ENCODE measurements at places on chromosomes 16 and 17.

DNA sequence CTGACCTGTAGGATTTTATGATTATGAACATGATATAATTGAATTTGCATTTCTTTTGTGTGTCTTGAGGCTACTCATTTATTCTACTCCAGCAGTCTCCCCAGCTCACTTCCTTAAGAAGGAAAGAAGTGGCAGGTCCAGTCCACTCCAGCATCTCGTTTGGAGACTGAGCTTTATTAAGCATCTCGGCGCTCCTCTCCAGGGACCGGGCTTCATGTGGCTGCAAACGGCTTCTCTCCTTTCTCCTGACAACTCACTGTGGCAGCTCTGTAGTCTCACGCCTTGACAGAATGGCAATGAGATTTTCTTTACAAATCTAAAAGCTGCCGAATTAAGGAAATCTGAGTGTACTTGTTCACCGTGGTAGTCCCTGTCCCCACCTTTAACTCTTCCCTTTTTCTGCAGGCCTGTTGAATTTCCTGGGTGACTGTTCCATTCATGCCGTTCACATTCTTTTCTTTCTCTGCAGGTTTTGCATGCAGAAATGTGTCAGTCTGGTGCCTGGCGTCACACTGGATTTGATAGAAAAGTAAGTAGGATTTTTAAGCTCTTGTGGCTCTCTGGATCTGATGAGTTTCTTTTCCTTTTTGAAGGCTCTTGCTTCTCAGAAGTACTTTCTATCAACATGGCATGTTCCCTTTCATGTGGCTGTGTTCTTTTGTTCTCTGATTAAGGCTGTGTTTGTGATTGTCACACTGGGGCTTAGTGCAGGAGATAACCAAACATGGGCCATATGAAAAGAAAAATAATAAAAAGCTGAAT, 200.5 kb upstream of the CHMP6 start:
- no peak for DNase-seq

DNA sequence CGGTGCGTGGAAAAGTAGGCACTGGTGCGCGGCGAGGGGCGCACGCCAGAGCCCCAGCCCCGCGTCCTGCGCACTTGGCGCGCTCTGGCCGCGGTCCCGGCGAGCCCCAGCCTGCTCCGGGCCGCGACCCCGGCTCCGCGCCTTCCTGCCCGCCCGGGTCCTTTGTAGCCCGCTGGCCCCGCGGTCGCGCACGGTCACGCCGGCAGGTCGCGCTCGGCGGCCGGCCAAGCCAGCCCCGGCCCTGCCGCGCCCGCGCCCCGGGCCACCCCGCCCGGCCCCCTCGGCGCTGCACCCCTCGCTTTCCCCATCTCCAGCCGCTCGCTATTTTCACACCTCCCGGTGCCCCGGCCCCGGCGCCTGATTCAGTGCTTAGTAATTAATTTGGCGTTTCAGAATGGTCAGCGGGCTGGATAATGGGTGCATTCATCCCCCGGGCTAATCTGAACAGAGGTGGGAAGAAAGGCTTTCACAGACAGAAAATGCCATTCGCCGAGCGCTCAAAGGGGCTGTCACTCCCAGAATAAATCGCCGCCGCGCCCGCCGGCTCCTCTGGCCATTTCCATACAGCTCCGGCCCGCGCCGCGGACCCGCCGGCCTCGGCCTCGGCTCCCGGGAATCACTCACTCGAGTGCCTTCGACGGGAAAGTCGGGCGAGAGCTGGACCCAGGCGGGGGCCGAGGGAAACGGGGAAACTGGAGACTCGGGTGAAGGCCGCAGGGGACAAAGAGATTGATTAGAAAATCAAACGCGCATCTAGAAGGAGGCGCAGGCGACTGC, 17.8 kb upstream of the NTN1 start:
- DNase-seq: no peak

- no peak for DNase-seq
These were observed 483.1 kb upstream of the ERCC4 start for GRCh38 chr16:13436641-13437412.

DNA sequence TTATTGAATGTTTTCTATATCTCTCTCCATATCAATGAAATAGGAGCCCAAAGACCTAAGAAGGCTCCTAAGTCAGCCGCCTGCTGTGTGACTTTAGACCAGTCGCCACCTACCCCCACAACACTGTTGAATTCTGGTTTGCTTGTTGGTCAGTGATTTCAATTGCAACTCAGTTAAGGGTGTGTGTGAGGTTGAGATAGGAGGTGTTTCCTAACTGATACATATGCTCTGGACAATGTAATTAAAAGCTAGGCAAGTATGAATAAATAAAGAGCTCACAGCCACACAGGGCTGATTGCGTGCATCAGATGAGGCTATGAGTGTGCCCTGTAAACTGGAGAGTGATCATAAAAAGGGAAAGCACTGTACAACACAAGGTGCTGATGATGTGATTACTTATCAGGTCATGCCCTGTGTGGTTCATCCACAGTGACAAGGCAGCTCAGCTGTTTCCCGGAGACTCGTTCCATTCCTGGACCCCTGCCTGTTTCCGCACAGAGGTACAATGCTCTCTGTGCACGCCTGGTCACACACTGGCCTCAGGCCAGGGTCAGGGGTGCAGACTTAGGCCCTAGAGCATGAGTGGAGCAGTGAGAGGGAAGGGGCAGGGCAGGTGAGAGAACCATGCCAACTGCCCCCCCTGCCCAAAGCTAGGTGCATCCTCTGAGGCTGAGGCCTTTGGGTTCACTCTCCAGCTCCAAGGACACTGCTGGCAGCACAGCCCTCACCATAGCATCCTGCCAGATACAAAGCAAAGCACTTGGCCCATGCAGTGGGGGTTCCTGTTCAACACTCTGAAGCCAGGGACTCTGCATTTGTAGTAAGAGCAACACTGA, 3.3 kb upstream of the KRT35 start:
- no peak for DNase-seq

GRCh38 chr17:46874906-46875305, 23.5 kb downstream of the WNT9B start:
- no peak for DNase-seq

DNA sequence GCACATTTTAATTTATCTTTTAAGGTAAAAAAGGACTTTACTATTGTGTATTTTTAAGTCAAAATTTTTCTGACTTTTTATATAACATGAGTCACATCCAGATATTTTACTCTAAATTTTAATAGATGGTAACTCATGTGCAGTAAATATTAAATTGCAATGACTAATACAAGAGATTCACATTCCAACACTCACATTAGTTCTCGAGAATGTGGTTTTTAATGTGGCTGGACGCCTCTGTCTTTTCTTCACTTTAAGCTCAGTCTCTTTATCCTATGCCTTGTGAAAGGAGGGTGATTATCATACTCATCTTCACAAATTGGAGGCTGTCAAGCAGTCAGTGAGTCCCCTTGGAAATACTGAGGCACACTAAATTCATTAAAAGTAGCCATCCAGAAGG, 315.6 kb downstream of the HS3ST3B1 start:
- no peak for DNase-seq

DNA sequence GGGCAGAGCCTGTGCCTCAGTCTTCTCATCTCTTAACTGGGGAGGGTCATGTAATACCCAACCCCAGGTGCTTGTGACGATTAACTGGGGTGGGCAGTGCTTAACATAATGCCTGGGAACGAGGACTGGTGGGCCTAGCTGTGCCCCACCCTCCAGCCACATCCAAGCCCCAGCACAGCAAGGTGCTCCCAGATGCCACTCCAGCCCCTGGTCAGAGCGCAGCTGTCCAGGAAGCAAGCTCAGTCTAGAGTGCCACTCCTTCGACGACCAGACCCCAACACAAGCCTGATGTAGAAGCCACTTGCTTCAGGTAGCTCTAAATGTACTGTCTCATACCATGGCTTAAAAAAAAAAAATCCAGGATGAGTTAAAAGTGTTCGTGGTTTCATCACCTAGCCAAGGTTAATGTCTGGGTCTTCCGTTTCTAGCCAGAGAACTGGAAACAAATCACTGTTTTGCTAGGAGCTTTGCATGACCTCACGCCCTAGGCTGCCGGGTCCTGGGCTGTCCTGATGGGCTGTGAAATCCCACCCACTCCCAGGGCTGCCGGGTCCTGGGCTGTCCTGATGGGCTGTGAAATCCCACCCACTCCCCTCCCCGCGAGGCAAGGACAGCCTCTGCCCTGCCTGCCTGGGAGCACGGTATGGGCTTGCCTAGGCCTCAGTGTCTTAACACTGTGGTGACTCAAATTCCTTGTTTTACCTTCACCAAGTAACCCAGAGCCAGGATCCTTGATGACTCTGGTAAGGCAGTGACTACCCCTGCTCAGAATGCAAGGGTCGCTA, 7.7 kb downstream of the MIEF2 start:
- DNase-seq: no peak

- DNase-seq: no peak
These were observed 18.2 kb downstream of the CASC3 start for GRCh38 chr17:40158438-40159013.

DNA sequence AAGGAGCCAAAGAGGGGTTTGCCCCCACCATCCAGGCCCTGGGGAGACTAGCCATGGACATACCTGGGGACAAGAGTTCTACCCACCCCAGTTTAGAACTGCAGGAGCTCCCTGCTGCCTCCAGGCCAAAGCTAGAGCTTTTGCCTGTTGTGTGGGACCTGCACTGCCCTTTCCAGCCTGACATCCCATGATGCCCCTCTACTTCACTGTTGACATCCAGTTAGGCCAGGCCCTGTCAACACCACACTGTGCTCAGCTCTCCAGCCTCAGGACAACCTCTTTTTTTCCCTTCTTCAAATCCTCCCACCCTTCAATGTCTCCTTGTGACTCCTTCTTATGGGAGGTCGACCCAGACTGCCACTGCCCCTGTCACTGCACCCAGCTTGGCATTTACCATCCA, 19.8 kb upstream of the CBFB start:
- no peak for DNase-seq

DNA sequence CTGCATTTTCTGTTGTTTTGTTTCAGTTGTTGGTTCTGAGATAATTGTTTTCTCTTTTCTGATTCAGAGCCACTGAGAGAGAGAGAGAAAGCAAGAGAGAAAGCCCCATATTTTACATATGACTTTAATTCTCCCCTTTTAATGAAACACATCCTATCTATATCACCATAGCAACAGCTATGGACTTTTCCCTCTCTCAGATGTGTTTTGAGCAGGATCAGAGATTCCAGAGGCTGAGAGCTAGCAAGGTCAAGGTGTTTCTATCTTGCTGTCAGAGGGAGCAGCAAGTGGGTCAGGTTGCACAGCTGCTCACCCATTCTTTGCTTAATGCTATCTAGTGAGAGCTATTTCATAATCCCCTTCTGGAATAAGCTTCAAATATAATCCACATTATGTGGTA, 415.9 kb downstream of the CA10 start:
- no peak for DNase-seq

GRCh38 chr16:77298418-77299360, 99.5 kb downstream of the SYCE1L start:
- DNase-seq: no peak

GRCh38 chr17:30158896-30159625, 42.4 kb downstream of the NSRP1 start:
- no peak for DNase-seq

DNA sequence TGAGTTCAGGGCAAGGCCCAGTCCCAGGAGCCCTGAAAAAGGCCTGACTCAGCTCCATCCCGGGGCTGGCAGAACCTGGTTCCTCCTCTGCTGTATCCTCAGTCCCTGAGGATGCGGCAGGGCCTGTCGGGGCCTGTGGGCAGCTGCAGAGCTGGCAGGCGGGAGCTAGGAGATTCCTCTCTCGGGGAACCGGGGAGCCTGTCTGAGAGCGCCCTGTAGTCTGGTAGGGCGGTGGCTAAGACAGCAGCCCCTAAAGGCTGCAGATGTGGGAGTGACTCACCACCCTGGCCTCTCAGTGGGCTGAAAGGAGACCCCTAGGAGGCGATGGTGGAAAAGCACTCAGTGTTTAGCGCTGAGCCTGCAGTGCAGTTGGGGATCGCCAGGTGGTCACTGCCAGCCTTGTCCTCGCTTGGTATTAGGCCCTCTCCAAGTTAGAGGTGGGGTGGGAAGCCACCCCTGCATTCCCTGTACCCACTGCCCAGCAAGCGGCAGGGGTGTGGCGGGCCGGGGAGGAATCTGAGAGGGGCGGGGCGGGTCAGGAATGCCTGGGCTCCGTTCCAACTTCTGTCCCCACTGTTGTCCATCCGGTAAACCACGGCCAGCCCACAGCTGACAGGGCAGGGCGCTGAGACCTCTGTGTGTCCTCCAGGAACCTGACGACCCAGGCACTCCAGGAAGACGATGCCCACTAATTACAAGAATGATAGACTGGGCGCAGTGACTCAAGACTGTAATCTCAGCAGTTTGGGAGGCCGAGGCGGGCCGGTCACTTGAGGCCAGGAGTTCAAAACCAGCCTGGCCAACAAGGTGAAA, 29.5 kb upstream of the CDH1 start:
- DNase-seq: no peak

DNA sequence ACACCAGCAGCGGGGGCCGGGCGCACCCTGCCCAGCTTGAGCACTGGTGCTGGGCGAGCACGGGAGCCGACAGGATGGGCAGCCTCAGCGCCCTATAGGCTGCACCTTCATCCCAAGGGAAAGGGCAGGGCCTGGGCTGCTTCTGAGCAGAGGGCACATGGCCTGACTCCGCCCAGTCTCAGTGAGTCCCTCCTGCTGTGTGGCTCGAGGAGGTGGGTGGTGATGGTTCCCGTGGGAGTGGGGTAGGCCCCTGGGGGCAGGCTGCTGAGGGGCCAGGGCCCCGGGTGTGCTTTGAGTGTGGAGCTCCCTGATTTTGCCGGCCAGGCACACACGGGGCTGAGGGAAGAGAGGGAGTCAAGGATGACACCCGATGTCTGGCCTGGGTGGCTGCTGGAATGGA, 37.9 kb downstream of the TSC2 start:
- no peak for DNase-seq

DNA sequence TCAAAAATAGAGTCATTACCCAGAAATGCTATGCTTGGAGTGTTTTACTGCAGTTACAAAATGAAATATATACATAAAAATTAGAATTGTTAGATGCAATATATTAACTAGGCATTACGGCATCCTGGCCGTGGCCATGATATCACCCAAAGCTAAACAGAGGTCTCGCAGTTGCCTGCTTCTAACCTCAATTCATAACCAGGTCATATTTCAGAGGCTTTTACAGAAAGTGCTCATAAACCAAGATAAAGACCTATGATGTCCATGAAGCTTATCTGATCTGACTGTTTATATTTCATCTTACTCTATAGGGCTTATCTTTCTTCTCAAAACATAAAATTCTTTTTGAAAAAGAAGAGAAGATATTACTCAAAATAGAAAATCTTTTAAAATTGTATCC, 664.5 kb upstream of the SALL1 start:
- no peak for DNase-seq

- no peak for DNase-seq
These were observed 31.6 kb downstream of the TNFRSF13B start for GRCh38 chr17:16940116-16940881.

DNA sequence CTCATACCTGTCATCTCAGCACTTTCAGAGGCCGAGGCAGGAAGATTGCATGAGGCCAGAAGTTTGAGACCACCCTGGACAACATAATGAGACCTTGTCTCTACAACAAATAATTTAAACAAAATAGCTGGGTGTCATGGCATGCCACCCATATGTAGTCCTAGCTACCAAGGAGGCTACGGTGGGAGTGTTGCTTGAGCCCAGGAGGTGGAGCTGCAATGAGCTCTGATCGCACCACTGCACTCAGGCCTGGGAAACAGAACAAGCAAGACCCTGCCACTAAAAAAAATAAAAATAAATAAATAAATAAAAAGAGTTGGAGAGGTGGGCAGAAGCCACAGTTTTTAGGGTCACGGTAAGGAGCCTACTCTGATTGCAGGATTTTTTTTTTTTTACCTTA, 136.0 kb downstream of the TANC2 start:
- DNase-seq: no peak
